ENCODE measurements at places on chromosomes 13 and 19. TPM values are rescaled to one million over a fixed set of nuclear protein-coding genes. Genes with fewer than 3 reads are reported as not detected.

Gene PSG7
- not detected for total RNA-seq

Gene RPL36
- 465 TPM for total RNA-seq

Gene ZNF296
- 6.7 TPM for total RNA-seq

Gene MAB21L1
- not detected for total RNA-seq

Gene RGL3
- 22.6 TPM for total RNA-seq

Gene PRKCSH
- 399 TPM for total RNA-seq

Gene TGFB1
- 42.6 TPM for total RNA-seq

Gene ZIC2
- 54.5 TPM for total RNA-seq

Gene ZNF587B
- total RNA-seq, result 17.6 TPM

Gene FXYD3
- total RNA-seq, result not detected

Gene ZNF415
- total RNA-seq, result not detected

- no peak for DNase-seq
These were observed 8.5 kb upstream of the ZNF83 start for GRCh38 chr19:52646571-52647217.

DNA sequence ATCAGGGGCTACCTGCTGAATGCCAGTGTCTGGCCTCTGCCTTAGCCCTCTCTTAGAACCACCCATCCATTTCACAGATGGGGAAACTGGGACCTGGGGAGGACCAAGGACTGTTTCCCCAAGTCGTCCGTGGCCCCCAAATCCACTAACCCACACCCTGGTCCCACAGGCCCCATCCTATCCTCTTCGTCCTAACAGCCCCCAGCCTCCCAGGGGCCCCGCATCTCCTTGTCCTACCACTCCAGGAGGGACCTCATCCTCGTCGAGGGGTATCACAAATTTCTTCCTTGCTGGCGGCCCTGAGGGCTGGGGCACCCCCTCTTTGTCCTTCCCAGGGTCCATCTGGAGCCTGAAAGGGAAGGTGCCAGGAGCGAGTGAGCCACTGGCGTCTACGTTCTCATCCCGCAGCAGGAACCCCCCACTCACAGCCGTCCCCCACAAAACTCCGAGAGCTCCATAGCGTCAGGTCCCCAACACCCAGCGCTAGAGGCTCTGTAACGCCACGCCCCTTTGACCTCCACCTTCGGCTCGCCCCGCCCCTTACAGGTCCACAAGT, 606 bp downstream of the ERCC1 start:
- no peak for DNase-seq

GRCh38 chr19:38869160-38869835, 8.8 kb downstream of the RINL start:
- no peak for DNase-seq

- DNase-seq, result no peak
These were observed 37.9 kb upstream of the SEMA6B start for GRCh38 chr19:4597278-4597974.

DNA sequence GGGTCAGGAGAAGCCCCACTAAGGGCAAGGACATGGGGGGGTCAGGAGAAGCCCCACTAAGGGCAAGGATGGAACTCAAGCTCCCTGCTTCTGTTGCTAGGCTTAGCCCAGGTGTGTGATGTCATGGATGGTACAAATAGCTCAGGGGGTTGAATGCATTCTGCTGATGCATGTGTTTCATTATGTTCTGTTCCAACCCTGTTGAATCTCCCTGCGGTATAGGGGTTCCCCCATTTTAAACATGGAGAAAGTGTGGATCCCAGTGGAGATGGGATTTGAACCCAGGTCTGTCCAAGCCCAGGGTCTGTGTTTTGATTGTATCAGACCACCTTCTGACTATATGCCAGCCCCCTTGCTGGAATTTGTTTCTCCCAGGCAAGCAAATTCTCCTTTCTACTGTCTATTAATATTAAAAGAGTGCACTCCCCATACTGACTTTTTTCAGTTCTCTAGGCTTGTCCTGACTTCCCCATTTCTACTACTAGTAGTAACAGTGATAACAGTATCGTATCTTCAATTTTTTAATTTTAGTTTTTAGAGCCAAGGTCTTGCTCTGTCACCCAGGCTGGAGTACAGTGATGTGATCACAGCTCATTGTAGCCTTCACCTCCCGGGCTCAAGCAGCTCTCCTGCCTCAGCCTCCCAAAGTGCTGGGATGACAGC, 6.7 kb downstream of the ZNF865 start:
- no peak for DNase-seq

DNA sequence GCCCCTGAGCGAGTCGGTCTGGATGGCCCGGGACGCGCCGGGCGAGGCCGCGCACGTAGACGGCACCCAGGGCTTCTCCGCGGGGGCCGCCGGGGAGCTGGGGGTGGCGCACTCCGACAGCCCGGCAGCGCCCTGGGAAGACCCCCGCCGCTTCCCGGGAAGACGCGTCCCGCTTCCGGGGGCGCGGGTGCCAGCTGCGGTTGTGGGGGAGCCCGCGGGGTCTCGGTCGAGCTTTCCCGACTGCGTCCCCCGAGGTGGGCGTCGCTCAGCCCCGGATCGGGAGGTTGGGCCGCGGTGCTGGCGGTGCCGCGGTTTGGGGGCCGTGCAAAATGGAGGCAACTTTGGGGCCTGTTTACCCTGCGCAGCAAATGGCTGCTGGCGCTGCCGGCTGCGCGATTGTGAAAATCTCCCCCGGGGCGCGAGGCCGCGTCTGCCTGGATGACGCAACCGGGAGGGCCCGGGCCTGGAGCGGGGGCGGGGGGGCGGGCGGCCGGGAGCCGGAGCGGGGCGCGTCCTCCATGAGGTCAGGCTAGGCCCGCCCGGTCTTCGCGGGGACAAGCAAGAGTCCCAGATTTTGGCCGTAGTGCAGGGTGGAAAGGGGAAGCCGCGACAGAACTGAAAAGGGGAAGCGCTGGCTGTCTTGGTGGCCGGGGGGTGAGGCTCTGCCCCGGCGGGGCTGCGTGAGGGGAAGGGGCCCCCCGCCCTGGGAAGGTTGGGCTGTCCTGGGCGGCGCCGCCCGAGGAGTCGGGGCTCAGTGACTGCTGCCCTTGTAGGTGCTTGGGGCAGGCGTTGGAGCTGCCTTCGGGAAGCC, 11.3 kb downstream of the PEAK3 start:
- DNase-seq, result no peak

- DNase-seq, result no peak
These were observed 123.8 kb downstream of the STK24 start for GRCh38 chr13:98452851-98453843.

GRCh38 chr19:40673397-40673796, 17.1 kb downstream of the NUMBL start:
- no peak for DNase-seq

DNA sequence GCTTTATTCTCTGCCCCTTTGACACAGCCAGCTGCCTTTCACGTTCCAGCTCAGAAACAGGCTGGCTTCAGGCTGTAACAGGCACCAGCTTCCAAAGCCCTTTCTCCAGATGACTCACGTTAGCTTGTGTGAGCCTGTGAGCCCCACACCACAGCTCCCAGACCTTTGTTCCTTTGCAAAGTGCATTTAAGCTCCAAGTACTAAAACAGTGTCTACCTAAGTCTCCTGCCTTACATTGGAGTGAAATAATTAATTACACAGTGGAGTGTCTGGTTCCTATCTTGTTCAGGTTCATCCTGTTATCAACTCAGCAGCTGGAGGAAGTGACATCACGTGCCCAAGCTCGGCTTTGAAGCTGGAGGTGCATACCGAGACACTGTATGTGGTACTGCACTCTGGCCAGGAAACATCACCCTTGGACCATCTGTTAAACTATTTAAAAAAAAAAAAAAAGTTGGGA, 475.8 kb downstream of the FOXO1 start:
- no peak for DNase-seq

DNA sequence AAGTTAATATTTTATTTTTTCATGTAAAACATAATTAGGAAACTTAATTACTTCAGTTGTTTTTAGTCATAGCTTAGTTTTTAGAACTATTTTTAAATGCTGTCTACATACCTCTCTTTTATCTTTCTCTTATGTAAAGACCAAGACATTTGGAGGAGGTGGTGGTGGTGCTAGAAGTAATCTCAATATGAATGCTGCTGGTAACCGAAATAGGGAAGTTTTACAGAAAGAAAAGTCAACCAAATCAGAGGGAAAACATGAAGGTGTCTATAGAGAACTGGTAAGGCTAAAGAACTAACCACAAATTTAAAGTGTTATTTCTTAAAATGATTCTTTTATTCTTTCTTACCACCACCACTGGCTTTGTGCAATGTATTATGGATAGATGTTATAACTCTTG, 97.3 kb downstream of the TDRD3 start:
- DNase-seq, result no peak

GRCh38 chr19:9793071-9793591, 24.6 kb upstream of the ZNF846 start:
- DNase-seq, result no peak

- no peak for DNase-seq
These were observed 43.8 kb downstream of the DCT start for GRCh38 chr13:94435604-94436226.

DNA sequence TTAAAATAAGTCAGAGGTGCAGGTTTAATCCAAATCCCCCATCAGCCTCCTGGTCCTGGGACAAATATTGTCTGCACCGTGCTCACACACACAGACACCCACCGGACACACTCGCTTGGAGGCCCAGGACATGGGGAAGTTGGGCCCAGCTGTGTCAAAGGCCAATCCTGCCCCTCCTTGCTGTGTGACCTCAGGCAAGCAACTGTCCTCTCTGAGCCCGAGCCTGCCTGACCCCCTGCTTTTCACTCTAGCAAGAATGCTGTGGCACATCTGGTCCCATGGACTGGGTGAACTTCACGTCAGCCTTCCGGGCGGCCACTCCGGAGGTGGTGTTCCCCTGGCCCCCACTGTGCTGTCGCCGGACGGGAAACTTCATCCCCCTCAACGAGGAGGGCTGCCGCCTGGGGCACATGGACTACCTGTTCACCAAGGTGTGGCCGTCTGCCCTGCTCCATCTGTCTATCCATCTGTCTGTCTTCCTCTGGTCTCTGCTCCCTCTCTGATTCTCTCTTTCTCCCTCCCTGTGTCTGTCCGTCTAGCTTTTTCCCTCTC, 9.3 kb downstream of the UPK1A start:
- DNase-seq, result no peak

DNA sequence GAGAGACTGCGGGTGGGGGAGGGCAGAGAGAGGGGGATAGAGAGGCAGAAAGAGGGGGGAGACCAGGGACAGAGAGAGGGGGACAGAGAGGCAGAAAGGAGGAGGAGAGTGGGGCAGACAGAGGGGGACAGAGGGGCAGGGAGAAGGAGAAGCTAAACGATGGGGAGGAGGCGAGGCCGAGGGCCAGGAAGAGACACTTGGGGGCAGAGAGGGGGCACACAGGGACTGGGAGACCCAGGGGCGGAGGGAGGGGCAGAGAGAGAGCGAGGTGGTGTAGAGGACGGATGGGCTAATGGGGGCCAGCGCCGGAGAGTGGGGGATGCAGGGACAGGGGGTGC, 666 bp downstream of the MEIS3 start:
- DNase-seq, result no peak

DNA sequence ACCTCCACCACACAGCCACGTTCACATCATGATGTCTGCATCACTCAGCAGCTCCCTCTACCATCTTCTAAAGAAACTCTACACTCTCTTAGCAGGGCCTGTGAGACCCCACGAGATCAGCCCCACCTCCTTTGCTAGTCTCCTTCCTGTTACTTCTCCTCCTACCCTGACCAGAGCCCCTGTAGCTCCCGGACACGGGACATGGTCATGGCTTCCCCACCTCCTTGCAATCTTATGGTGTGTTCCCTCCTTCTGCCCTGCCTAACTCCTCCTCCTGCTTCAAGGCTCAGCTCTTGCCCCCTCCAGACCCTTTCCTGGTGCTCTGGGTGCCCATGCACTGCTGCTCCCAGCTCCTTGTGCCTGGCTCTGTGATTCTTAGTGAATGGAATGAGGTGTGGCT, 8.1 kb upstream of the MRPS31 start:
- no peak for DNase-seq

GRCh38 chr13:40116008-40116407, 460.5 kb downstream of the COG6 start:
- no peak for DNase-seq

DNA sequence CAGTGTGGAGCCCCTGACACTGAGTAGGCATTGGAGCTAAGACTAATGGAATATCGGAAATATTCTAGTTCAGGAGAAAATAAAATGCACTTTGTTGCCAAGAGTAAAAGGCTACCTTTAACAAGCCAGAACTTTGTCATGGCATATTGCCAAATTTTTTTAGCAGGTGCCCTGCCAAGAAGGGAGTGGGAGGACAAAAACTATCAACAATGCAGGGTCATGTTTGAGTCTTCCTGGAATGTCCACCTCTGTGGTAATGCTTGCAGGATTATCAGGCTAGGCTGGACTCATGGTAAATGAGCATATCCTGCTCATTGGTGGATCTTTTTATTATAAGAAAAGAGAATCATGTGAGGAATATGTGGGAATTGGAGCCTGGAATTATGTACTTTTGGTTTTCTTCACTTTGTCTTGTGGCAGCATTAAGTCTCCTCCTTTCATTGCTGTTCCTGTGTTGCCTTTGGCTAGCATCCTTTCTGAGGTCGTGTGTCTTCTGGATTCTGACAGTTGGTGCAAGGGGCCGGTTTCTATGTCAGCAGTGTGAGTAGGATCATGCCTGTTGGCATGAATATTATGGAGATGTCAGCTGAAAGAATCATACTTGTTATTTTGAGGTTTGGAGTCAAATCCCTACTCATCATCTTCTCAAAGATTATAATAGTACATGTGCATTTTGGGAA, 122.9 kb upstream of the SPRY2 start:
- DNase-seq, result no peak

DNA sequence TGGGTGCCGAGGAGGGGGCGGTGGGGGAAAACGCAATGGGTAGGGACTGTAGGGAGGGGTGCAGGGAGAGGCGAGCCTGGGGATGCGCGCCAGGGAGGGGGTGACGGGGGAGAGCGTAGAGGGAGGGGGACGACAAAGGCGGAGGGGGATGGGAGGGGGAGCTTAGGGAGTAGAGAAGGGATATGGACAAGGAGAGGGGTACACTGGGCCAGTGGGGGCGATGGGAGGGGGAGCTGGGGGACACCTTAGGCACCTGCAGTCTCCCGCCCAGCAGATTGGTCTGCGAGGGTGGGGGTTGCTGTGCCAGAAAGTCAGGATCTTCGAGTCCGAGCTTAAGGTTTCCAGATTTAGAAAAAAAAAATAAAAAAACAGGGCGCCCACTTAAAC, 15.7 kb downstream of the CCDC124 start:
- no peak for DNase-seq

DNA sequence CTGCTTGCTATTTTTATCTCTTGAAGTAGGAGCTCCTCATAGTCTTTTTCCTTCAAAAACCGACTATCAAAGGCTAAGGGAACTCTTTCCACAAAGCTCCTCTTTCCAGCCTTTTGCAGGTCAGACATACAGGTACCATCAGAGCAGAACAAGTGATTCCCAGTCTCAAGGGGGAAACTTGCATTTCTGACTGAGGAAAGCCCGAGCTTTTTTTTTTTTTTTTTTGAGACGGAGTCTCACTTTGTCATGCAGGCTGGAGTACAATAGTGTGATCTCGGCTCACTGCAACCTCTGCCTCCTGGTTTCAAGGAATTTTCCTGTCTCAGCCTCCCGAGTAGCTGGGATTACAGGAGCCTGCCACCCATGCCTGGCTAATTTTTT, 32.0 kb downstream of the RUBCNL start:
- DNase-seq, result no peak
